ENCODE measurements at places on chromosomes 3 and 15. TPM values are rescaled to one million over a fixed set of nuclear protein-coding genes. Genes with fewer than 3 reads are reported as not detected.

- DNase-seq: no peak
Observed at GRCh38 chr3:39965997-39966396, 156.6 kb downstream of the MYRIP start.

DNA sequence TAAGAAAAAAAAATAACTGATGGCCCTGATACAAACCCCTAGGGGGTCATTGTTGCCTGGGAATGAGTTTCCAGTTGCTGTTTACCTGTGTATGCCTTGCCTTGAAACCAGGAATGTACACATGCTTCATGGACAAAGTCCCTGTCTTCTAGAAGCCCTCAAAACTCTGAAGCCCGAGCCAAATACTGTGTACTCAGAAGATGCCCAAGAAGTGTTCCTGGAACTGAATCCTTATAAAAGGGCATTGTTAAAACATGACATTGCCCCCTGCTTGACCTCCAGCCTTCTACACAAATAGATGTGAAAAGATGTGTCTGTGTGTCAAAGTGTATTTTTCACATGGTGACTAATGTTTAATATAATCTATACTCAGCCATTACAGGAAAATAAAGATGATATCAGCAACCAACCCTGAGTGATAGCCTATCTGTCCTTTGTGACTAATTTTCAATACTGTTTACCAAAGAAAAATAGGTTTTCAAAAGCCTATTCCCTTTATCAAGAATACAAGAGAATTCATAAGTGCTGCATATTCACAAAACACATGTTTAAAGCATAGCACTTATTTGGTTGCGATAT lies 325.9 kb downstream of the MECOM start:
- DNase-seq: no peak

- peak; percentile 13 for DNase-seq
Observed at GRCh38 chr3:148681080-148681479, 16.6 kb upstream of the AGTR1 start.

GRCh38 chr3:21705769-21706168 lies 45.2 kb downstream of the ZNF385D start:
- peak; percentile 75 for DNase-seq

DNA sequence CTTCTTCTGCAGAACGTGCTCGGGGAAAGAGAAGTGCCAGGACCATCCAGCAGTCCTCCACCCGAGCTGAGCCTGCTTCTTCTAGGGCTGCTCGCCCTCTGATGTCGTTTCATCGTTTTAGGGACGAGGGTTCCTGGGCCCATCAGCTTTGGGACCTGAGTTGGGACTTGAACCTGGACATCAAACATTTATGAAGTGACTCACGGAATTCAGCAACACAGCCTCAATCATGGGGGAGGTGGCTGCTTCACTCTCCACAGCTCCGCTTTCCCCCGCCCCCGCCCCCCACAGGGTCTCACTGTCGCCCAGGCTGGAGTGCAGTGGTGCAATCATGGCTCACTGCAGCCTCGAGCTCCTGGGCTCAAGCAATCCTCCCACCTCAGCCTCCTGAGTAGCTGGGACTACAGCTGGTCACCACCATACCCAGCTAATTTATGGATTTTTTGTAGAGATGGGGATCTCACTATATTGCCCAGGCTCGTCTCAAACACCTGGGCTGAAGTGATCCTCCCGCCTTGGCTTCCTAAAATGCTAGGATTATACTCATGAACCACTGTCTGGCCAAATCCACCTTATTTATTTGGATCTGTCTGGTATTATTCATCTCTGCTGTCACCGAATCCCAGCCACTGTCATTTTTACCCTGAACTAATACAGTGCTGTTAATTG lies 725 bp upstream of the SCAMP2 start:
- DNase-seq: peak; percentile 13

- DNase-seq: peak; percentile 20
Observed at GRCh38 chr3:187705164-187705563, 2.8 kb upstream of the RTP2 start.

DNA sequence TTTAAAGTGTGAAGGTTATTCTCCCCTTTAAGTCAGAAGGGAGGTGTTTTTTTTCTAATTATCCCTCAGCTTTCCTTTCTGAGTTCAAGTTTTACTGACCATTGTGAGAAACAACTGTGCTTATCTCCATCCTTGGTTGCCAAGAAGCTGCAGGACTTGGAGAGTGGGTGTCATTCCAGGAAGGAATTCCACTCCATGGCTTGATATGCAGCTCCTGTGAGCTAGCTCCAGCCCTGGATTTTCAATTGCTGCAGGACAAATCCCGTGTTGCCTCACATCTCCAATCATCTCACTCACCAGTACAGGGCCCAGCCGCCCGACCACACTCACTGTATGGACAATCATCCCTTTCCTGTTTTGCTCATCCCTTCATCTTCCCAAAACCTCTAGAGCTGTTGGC lies 122.5 kb downstream of the IGSF11 start:
- DNase-seq: no peak

DNA sequence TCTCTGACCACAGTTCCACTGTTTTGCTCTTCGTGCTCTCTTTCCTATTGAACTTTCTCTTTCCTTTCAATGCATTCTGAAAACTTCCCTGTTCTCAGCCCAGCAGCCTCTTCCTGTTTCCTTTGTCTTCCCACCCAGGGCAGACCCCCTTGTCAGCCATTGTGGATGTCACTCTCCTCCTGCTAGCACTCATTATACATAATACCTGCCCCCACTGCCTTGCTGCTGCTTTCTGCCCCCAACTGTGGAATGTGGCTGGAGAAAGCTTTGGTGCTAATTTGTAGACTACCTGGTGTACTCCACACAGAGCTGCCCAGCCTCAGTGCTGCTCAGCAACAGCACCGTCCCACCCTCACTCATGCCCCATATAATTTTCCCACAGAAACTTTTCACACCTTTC lies 80.2 kb downstream of the CHCHD6 start:
- DNase-seq: no peak

DNA sequence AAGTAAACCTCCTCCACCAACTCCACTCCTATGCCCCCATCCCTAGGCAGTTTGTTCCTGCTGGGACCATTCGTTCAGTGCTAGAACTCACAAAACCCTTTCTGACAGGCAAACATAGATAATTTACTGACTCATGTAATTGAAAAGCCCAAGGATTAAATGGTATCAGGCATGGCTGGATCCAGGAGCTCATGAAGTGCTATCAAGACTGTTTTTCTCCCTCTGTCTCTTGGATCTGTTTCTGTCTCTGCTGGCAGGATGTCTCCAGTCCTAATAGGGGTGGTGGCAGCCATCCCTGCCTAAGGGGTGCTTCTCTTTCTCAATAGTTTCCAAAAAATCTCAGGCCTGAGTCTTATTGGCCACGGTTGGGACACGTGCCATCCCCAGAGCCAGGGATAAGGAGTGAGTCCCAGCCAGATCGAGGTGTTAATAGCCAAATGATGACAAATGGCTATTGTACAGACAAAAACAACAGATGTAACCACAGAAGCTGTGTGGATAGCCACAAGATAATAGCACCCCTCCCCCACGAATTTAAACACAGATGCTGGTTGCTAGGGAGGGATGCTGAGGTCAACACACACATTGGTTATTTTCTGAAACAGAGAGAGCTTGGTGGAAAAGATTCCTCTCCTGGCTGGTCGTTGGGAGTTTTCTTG lies 168.6 kb downstream of the SHQ1 start:
- peak; percentile 81 for DNase-seq

DNA sequence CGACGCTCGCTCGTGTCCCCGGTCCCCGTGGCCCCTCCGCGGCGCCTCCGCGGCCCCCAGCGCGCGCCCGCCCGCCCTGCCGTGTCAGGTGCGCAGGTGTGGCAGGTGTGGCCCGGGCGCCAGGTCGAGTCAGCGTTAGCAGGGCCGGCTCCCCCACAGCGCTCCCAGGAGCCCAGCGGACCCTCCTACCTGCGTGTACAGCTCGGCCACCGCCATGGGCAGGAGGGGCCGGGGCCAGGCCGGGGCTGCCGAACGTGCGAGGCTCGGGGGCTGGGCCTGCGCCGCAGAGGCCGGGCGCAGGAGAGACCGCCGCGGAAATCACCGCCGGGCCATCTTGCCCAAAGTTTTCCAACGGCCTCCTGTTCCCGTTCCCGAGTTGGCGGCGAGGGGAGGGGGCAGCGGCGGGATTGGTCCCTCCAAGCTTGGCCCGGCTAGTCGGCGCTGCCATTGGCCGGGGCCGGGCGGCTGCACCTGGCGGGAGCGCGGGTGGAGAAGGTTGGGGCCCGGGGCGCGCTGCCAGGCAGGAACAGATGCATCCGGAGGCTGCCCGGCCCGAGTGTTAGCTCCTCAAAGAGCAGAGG lies at the start of gene MYO5C:
Gene MYO5C (minus strand): TSS at position 384 of the 581 bp plus-strand sequence. CDS start 168 bp downstream, at position 216.
- peak; percentile 43 for DNase-seq

GRCh38 chr3:8581806-8582445 lies 62.7 kb downstream of the SSUH2 start:
- peak; percentile 59 for DNase-seq

GRCh38 chr15:68380456-68380855 lies 51.5 kb downstream of the ITGA11 start:
- no peak for DNase-seq

DNA sequence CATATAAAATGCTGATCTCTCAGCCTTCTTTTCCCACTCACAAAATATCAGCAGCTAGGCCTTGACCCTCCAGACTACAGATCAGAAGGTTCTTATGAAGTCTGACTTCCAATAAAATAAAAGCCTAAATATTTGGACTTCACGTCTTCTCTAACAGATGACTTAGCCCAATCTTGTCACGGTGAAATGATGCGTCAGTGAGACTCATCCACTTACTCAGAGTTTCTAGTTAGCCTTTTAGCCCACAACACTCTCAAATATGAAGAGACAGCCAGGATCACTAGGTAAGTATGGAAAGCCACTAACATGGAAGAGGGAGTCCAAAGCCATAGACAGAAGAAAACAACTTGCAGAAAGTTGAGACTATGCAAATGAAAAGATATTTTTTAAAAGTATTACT lies 601.2 kb downstream of the PYDC2 start:
- peak; percentile 41 for DNase-seq

GRCh38 chr15:69141833-69142232 lies 18.6 kb upstream of the GLCE start:
- no peak for DNase-seq

DNA sequence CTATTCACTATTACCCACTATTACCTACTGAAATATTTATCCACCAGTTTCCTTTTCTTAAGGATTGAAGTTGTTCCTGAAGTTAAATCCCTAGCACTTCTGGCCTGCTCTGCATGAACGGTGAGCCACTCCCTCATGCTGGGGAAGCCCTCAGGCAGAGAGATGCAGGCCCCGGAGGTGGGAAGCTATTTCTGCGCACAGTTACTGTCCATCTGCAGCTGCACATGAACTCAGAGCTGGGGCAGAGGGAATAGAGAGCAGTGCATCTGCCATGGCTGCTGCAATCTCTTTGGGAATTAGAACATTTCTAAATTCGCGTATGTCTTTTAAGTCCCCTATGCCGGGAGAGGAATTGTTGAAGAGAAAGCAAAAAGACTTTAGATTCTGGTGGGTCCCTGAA lies 6.3 kb upstream of the GALNT15 start:
- no peak for DNase-seq

DNA sequence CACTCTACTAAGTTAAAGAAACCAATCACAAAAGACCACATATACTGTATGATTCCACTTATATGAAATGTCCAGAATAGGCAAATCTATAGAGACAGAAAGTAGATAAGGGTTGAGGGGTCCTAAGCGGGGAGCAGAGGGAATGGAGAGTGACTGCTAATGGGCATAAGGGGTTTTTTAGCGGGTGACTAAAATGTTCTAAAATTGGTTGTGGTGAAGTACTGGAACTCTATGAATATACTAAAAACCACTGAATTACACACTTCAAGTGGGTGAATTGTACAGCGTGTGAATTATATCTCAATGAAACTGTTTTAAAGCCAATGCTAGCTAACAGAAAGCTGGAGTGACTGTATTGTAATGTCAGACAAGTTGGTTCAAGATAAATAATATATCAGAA lies 33.3 kb downstream of the KPNA1 start:
- no peak for DNase-seq

- no peak for DNase-seq
Observed at GRCh38 chr3:195185583-195185982, 85.4 kb downstream of the XXYLT1 start.

- DNase-seq: peak; percentile 56
Observed at GRCh38 chr3:11230125-11230524, 42.1 kb upstream of the ATG7 start.

GRCh38 chr3:179196098-179196497 lies 47.9 kb downstream of the PIK3CA start:
- peak; percentile 86 for DNase-seq

Gene ZSCAN29
- 31.9 TPM for total RNA-seq

Gene GABRR3
- total RNA-seq: not detected

Gene TNFSF10
- total RNA-seq: 4.3 TPM

Gene LEKR1
- 0.26 TPM for total RNA-seq

Gene TUSC7
- not detected for total RNA-seq

Gene IGF2BP2
- 26.2 TPM for total RNA-seq

Gene SERPINI2
- total RNA-seq: not detected

Gene NEK11
- 14.4 TPM for total RNA-seq

Gene TMCC1
- 14.6 TPM for total RNA-seq

Gene BFSP2
- total RNA-seq: not detected

Gene CNTN4
- 0.51 TPM for total RNA-seq

Measured in fibroblast of lung (primary cell).